ENCODE measurements at places on chromosomes 5 and 9. TPM values are rescaled to one million over a fixed set of nuclear protein-coding genes. Genes with fewer than 3 reads are reported as not detected.

The SURF1 gene
- 59.9 TPM for total RNA-seq

The PCDHB11 gene
- 0.20 TPM for total RNA-seq

- no peak for DNase-seq
Observed at GRCh38 chr9:137049544-137050449, 3.8 kb upstream of the NPDC1 start.

GRCh38 chr9:79663300-79663699 lies 91.5 kb downstream of the TLE4 start:
- no peak for DNase-seq

The SLC34A3 gene
- total RNA-seq, result not detected

DNA sequence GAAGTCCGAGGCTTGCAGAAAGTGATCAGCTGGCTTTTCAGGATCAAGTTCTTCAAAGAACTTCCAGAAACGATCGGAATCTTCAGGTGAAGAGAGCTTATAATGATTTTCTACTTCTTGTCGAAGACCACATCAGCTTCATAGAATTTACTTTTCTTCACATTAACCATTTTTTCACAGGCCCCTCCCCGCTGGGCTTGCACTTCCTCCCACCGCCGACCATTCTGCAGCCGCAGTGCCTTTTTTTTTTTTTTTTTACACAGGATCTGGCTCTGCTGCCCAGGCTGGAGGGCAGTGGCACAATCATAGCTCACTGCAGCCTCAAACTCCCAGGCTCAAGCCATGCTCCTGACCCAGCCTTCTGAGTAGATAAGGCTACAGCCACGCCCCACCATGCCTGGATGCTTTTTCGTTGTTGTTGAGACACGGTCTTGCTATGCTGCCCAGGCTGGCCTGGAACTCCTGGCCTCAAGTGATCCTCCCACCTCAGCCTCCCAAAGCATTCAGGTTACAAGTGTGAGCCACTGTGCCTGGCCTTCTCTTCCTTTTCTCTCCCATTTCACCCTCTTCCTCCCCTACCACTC lies 15.3 kb upstream of the RNF130 start:
- peak; percentile 27 for DNase-seq

GRCh38 chr5:149345892-149346222 lies 558 bp downstream of the GRPEL2 start:
- DNase-seq, result no peak

The LCN15 gene
- not detected for total RNA-seq

- DNase-seq, result no peak
Observed at GRCh38 chr5:171450423-171451331, 31.2 kb downstream of the FGF18 start.
